ENCODE measurements at places on chromosomes 6 and 20.

GRCh38 chr6:43687437-43688347 is at the start of gene MRPS18A:
Gene MRPS18A, minus strand, starts transcription at chr6:43687791. Its CDS starts 12 bp downstream, at chr6:43687779.
- peak; percentile 67 for DNase-seq

- DNase-seq, result no peak
Measured at GRCh38 chr6:154606457-154606856, 96.0 kb upstream of the CNKSR3 start.

GRCh38 chr6:152976749-152977148 is 6.1 kb downstream of the FBXO5 start:
- DNase-seq, result no peak

- DNase-seq, result no peak
Measured at GRCh38 chr20:37238935-37239451, 22.6 kb downstream of the GHRH start.

GRCh38 chr20:44153636-44154043 is 33.3 kb downstream of the JPH2 start:
- DNase-seq, result no peak
